ENCODE measurements at places on chromosomes 7 and 10.

- DNase-seq, result no peak
Observed at GRCh38 chr7:30920584-30921539, 9.2 kb downstream of the AQP1 start.

GRCh38 chr7:47889723-47890122 lies 58.5 kb downstream of the PKD1L1 start:
- DNase-seq, result no peak

DNA sequence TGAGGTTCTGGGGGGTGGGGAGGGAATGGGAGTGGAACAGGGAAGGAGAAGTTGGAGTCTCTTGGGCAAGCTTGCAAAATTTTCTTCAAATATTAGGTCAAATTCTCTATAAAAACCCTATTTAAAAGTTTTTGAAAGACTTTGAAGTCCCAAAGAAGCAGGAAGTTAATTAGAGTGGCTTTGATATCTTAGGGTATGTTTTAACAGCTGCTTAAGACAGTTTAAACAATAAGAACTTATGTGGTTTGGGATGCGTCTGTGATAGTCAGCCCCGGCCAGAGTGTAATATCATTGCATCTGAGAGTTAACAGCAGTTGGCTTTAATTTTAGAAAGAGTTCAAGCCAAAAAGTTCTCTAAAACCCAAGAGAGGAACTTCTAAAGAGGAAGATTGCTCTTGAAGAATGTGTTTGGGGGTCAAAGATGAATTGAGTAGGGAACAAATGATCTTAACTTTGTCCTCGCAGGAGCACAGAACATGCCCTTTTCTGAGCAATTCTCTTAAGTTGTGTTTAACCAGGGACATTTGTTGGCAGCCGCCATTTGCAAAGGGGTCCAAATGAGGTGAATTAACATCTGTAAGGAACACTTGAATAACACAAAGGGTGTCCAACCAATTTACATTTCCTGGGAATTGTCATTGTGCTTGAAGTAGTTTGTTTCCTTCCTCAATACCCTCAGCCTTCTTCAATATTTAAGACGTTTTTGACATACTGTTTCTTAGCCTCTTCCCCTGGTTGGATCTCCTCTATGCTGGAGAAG lies 182.4 kb downstream of the PTEN start:
- no peak for DNase-seq

DNA sequence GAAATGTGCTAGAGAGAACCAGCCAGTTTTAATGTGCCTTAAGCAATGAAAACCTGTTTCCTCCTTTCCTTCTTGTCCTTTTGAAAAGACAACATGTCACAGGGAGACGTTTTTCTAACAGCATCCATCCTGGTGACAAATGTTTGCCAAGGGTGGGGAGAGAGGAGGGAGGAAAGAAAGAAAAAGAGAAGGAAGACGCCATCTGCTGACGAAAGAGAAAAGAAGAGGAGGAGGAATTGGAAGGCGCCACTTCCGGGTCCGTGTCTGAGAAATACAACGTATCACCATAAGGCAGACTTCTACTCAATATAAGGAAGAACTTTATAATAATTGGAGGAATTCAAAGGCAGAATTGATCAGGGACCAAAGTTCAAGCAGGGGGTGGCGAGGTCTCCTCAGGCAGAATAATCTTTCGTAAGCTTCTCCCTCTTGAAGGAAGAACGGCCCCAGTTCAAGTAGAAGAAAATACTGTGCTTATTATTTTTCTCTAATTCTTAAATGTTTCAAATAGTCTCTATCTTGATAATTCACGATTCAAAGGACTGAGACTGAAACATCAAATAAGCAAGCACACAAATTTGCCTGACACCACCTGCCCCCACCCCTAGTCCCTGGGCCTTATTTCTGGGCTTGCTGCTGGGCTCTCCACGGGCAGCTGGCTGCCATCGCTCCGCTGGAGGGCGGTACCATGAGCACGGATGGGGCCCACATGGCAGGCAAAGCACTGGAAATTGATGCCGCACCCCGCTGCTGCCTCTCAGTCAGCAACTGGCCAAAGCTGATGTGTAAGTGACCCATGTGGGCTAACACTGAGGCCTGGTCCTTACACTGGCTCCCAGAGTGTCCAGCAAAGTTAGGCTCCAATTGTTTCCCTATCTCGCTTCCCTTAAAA lies 273.7 kb upstream of the KLF14 start:
- DNase-seq, result peak; percentile 92

- peak; percentile 92 for DNase-seq
Observed at GRCh38 chr7:40597517-40597916, 462.7 kb downstream of the SUGCT start.

GRCh38 chr7:106021151-106022067 lies 58.3 kb downstream of the CDHR3 start:
- DNase-seq, result no peak

DNA sequence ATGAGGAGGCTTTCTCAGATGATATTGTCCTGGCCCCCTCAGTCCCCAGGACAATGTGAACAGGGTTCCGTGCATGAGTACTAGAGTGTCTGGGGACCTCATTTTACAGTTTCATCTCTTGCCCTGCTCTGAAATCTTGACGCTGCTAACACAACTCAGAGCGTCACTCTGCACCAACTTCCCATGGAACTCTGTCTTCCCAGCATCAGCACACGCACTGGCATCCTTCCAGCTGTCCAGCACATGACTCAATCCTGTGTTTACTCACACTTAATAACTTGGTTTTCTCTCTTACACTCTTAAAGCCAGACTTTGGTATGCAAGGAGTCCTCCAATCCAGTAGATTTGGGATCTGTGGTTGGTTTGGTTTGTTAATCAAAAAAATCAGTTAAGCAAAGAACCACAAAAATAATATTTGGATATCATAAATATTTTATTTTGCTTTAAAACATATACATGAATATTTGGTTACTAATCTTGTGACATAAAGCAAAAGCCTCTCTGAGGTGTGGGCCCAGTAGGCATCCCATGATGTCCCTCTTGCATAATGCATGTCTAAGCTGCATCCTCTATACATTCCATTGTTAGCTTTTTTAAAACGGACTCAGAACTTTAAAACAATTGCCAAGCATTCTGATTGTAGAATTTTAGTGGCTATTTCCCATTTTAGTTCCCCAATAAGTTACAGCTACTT lies 131.0 kb downstream of the CXCL12 start:
- DNase-seq, result peak; percentile 10

- peak; percentile 93 for DNase-seq
Observed at GRCh38 chr7:28298870-28299518, 113.3 kb upstream of the CREB5 start.

GRCh38 chr10:128713874-128714570 lies 587.8 kb upstream of the MKI67 start:
- DNase-seq, result no peak

DNA sequence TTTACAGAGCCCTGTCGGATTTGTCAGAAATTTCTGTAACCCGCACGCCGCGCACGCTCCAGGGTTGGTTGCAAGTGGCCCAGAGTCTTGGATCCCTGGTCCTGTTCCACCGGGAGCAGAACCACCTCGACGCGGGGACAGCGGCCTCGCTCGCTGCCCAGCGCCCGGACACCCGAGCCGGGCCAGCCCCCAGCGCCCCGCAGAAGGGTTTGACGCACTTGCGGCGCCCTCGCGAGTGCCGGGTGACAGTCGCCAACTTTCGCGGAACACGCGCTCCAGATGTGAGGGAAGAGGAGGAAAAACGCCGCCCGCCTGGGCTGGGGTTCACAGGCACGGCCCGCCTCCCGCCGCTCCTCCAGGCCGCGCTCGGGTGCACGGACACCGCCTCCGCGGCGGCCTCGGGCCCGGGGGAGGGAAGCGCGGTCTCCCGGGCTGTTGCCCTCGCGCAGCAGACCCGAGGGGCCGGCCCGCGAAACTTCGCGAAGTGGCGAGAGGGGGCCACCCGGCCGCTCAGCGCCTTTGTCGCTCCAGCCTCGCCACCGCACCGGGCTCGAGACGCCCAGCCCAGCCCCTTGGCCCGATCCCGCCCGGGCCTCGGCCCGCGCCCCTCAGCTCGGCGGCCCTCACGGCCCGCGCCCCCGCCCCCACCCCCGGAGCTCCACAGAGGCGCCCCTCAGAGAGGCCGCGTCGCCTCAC lies 514 bp downstream of the RNF216 start:
- DNase-seq, result no peak

- no peak for DNase-seq
Observed at GRCh38 chr7:29884399-29885272, 78.3 kb downstream of the WIPF3 start.

DNA sequence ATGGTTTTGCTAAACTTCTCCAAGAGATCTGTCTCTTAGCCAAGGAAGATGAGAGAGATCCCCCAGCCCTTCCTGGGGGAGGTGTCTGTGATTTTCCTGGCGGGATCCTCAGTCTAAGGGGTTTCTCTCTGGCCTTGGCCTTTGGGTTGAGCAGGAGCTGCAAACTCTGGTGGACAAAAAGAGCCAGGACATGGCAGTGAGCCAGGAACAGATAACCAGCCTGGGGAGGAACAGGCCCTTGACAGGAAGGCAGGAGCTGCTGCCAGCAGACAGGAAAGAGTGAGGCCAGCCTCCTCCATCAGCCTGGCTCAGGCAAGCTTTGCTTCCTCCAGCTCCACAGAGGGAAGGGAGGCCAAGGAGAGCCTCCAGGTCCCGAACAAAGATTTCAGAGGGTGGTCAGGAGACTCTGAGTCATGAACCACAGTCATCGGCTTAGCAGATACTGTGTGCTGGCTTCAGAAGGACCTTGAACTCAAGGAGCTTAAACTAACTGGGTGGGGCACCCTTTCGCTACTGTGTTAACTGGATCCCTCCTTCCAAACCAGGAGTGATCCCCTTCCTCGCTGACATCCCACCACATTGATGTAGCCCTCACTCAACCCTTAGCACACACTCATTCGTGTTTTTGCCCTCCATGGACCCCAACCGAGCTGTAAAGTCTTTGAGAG lies 34.7 kb downstream of the DDIT4 start:
- peak; percentile 58 for DNase-seq

- no peak for DNase-seq
Observed at GRCh38 chr10:119762805-119763798, 37.3 kb downstream of the INPP5F start.

- DNase-seq, result no peak
Observed at GRCh38 chr7:78702770-78703169, 750.7 kb downstream of the MAGI2 start.

DNA sequence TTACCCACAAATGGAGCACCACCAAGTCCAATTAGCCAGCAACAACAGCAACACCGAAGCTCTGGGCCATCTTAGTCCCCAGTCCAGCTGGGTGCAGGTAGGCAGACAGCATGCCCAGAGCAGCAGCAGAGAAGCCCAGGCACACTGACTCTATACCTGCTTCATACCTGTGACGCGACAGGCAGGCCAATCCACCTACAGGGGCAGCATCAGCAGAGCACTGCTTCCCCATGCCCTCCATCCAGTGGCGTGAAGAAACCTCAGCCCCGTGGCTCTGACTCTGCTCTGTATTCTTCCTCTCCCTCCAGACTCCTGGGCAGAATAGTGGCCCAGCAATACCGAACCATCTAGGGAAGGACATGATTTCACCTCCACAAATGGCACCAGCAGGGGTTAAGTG lies 191.7 kb downstream of the AKR1D1 start:
- DNase-seq, result no peak

- peak; percentile 17 for DNase-seq
Observed at GRCh38 chr10:73887294-73888039, 13.1 kb upstream of the CAMK2G start.

DNA sequence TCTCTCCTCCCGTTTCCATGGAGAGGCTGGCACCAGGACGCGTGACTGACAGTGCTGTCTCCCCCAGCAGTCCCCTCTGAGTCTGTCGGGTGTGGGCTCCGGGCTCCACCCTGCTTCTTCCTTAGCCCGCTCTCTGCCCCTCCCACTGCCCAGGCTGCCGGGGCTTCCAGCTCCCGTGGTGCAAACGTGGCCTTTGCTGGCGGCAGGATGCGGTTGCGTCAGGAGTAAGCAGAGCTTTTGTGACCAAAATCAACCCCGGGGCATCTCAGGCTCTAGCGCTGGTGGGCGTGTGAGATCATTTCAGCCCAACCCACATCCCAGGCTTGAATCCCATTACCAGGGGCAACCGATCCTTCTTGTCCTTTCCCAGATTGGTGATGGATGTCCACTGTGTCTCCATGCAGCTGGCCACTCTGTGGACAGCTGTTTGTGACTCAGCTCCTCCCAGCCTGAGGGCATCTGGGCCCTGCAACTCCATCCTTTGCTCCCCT lies 28.2 kb downstream of the PTPRE start:
- DNase-seq, result peak; percentile 9

- DNase-seq, result peak; percentile 95
Observed at GRCh38 chr10:100370714-100371481, 23.9 kb downstream of the SCD start.

- DNase-seq, result no peak
Observed at GRCh38 chr10:36181426-36182178, 539.5 kb upstream of the FZD8 start.

DNA sequence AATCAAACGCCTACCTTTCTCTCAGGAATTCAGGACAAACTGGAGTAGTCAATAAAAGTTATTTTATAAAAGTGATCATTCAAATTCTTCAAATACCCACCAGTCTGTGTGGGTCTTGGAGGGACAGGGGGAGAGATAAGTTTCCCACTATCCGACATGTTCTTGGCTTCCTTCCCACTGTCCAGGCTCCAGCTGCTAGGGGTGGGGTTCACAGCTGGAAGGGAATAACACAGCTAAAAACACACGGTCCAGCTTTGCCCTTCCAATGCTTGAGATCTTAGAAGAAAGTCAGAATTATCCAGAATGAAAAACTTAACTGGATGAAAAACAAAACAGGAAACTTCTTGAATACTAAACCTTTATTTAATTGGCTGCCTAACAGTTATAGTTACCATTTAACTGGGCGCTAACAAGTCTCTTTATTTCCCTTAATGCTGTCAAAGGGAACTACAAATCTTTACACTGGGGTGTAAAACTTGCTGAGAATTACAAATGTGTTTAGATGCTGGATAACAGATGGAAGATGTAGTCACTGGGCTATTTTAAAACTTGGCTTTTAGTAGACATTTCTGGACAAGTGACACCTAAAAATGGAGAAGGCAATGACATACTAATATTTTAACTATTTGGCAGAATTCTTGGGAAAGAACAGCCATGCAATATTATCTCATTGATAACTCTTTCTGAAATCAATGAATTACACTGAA lies 172.8 kb upstream of the IMMP2L start:
- DNase-seq, result no peak

- DNase-seq, result no peak
Observed at GRCh38 chr7:132708470-132708869, 132.2 kb upstream of the PLXNA4 start.

DNA sequence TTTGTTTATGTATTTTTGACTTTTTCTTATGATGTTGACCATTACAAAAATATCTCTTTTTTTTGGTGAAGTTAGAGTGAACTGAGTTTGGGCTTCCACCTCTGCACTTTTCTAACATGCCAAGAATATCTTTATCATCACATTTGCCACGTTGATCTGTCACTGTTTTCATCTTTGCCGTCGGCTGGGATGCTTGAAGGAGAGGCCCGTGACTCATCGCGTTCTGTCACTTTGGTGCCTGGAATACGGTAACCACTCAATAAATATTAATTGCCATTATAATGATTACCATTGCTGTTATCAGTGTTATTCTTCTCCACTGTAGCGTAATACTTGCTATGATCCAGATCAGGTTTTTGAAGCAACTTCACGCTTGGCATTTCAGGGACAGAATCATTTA lies 350.8 kb upstream of the PFKP start:
- no peak for DNase-seq
